8988T (cell line): ENCODE measurements at places on chromosomes 12 and 14.

DNA sequence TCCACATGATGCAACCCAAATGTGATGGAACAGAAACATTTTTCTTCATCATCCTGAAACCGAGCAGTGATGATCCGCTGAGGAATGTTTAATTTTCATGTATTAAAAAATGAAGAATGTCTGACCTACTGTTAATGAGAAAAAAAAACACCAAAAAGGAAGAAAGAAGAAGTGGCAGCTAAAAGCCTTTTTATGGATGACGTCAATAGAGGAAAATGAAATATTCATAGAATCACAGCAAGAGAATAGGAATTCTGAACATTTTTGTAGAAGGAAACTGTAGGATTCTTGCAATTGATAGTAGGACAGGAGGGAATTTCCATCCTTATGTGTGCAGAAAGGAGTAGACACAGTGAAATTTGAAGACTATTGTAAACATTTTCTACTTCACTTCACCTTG is 112.9 kb downstream of the PRKCH start:
- no peak for DNase-seq

GRCh38 chr12:123877968-123878367 is 94.7 kb downstream of the CCDC92 start:
- no peak for DNase-seq

DNA sequence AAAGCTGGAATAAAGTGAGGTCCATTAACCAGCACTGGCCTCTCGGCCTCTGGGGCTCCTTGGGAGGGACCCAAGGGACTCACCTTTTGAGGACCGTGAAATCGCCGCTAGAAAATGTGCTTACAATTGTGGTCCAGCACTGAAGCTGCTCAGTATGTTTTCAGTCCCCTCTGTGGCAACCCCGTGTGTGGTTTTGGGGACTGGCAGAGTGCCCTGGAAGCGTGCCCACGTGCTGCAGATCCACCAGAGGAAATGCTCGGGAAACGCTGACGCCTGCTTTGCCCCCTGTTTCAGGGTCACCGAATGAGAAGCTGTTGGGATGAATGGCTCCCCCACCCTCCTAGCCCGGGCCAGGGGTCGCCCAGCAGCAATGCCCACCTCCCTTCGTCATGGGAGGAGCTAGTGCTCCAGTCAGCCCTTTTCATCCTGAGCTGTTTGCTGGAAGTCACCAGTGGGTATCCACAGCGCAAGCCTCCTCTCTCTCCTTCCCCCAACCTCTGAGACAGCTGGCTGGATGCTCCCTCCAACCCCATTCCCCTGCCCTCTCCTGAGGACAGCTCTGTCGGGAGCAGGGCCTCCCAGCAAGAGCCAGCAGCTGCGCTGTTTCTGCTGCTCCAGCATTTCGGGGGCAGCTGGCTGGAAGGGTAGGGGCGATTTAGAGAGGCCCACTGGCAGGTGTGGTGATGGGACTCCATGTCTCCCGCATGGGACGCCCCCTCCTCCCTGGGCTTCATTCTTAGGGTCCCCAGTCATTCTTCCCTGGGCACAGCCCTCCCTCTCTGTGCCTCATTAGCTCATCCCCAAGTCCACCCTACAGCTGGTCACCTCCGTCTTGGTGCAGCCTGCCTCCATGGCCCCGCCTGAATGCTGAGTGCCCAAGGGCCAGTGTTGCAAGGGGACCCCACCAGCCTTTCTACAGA is 33.2 kb upstream of the PPP1R13B start:
- no peak for DNase-seq

DNA sequence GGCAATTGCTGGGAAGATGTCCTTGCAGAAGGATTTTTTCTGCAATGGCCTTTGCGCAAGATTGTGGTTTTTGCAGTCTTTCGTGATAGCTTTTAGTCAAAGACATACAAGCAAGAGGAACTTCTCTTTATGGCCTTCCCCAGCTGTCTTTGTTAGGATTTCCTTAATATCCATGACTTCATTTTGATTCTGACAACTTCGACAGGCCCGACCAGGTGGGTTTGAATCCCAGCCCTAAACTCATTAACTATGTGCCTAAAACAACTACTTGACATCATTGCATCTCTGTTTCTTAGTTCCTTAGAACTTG is 13.3 kb upstream of the VRK1 start:
- no peak for DNase-seq
